Prostate gland (tissue), 2 donors: ENCODE measurements at places on chromosomes 1 and 21.

- DNase-seq = no peak
These were observed 159.6 kb downstream of the CLEC20A start for GRCh38 chr1:178337091-178337706.

GRCh38 chr1:206563367-206564207 lies 48.7 kb downstream of the EIF2D start:
- no peak for DNase-seq

DNA sequence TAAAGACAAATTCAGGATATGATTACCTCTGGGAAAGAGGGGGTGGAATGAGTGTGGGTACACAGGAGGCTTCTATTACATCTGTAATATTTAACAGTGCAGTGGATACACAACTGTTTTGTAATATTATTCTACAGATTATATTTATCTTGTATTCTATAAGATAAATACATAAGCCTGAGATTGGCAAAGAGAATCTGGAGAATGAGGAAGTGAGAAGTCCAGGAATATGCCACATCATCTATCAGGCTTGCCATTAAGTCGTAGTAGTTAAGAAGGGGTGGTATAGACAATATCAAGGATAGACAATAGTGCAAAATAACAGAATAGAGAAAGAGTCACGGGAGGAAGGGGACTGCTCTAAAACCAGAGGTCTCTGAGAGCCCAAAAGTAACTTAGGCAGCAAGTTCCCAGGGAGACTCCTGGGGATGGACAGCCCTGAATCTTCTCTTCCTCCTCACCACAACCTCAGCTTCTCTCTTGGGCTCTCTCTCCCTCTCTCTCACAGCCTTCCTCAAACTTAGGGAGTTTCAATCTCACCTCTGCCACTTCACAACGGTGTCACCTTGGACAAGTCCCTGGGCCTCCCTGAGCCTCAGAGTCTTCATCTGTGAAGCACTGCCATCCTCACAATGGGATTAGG lies 14.0 kb upstream of the PTAFR start:
- no peak for DNase-seq

- no peak for DNase-seq
These were observed at the start of gene TBX19 for GRCh38 chr1:168280296-168280927. TSS of gene TBX19 (plus strand) at chr1:168280877. CDS start at chr1:168281091, 214 bp downstream.

- no peak for DNase-seq
These were observed 55.8 kb downstream of the SSBP3 start for GRCh38 chr1:54350360-54350759.
